ENCODE measurements at places on chromosomes 12 and 14.

DNA sequence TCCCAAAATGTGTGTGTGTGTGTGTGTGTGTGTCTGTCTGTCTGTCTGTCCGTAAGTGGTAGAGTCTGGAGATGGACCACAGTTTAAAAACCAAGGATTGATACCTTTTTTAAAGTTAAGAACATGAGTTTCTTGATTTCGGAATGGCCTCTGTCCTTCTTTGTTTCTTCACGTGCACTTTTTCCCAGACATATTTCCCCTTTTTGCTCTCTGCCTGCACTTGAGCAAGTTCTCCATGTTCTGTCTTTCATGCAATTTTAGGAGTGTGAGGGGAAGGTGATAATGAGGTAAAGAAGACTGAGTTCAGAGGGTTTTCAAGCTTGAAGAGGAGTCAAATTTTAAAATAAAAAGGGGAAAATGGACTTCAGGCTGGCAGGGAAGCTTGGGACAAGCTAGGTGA is 12.7 kb downstream of the OLR1 start:
- no peak for DNase-seq

DNA sequence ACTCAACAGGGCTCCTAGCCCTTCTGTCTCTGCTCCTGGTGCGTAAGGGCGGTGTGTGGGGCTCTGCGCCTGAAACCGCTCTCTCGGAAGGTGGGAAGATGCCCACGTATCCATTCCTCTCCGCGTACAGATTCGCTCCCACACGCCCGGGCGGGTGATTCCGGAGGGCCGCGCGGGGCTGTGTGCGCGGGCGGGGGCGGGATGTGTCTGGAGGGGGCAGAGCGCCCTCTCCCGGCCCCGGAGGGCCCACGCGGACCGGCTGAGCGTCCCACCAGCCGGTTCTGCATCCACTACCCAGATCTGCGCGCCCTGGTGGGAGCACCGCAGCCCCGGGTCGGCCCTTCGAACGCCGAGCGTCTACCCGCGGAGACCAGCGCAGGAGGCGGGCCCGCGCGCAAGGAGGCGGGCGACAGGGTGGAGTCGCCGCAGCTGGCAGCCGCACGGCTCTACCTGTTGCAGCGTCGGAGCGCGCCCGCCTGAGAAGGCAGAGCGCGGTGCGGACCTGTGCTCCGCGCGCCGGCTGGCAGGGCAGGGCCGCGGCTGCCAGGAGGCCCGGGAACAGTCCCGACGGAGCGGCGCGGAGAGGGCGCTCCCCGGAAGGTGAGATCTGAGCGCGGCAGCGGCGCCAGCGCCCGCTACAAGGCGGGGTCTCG is 1.4 kb upstream of the KCNK13 start:
- peak; percentile 64 for DNase-seq

GRCh38 chr14:91098591-91098990 is 15.3 kb upstream of the DGLUCY start:
- DNase-seq = no peak

- DNase-seq = no peak
Measured at GRCh38 chr14:63726499-63726898, 1.4 kb downstream of the SGPP1 start.

- peak; percentile 59 for DNase-seq
Measured at GRCh38 chr12:93990832-93991803, 157.3 kb upstream of the PLXNC1 start.

GRCh38 chr12:123788541-123788940 is 26.4 kb downstream of the DNAH10 start:
- no peak for DNase-seq

- DNase-seq = no peak
Measured at GRCh38 chr14:39085933-39086332, 17.1 kb downstream of the SEC23A start.

DNA sequence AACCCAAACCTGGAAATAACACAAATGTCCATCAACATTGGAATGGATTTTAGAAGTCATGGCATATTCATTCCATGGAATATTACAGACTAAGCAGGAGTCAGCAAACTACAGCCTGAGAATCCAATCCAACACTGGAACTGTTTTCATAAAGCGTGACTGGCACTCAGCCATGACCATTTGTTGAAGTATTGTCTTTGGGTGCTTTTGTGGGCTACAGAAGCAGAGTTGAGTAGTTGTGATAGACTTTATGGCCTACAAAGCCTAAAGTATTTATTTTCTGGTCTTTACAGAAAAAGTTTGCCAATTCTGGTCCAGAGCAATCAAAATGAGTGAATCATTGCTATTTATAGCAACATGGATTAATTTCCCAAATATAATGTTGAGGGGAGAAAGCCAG is 34.5 kb upstream of the FRS2 start:
- DNase-seq = no peak

DNA sequence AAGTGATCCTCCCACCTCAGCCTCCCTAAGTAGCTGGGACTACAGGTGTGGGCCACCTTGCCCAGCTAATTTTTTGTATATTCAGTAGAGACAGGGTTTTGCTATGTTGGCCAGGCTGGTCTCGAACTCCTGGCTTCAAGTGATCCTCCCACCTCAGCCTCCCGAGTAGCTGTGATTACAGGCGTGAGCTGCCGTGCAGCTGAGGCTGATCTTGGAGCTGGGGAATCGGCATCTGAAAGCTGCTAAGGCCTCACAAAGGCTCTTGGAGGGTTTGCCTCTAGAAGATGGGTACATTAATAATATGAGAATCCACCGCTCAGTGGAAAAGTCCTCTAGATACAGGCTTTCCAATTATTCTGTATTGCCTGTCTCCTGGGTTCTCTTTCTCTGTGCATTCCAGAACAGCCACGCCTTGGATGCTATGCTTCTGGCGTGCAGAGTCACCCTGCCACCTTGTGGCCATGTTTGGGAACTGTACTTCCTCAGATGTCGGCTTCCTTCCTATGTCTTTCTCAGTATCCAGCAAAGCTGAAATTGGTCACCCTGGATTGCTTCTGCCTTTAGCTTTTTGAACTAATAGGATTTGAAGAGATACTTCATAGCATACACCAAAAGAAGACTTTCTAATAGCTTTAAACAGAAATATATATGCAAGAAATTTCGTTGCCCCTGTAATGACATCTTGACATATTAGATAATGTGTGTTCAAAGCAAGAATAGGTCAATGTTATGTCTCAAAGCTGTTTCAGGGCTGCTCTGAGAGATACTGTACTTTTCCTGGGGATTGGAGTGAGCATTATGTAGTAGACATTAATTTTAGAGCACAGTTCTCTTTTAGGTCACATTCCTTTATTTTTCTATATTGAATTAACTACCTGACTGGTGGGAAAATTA is 75.4 kb downstream of the SNAPC1 start:
- DNase-seq = peak; percentile 84

DNA sequence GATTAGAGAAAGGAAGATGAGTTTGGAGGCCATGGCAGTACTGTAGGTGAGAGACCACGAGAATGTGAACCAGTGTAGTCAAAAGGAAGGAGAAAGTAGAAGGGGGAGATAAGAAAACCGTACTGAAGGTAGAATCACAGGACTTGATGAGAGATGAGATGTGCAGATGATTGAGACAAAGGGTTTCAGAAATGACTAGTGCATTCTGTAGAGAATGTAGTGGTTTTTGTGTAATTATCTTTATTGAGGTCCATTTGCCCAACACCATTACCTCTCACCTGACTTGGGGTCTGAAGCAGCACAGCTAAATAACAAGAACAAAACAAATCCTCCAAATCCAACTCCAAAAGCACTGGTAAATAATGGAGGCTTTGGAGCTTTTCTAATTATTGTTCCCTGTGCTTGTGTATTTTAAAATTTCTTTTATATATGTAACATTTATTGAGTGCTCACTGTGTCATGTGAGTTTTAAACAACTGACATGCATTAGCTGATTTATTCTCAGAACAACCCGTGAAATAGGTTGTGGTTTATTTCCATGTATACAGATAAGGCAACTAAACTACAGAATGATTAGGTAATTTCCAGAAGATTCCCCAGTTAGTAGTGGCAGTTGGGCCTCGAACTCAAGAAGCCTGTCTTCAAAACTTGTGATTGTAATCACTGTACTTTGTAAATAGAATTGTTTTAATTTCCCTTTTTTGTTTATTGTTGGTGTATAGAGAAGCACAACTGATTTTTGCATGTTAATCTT is 390.0 kb downstream of the AEBP2 start:
- DNase-seq = no peak

DNA sequence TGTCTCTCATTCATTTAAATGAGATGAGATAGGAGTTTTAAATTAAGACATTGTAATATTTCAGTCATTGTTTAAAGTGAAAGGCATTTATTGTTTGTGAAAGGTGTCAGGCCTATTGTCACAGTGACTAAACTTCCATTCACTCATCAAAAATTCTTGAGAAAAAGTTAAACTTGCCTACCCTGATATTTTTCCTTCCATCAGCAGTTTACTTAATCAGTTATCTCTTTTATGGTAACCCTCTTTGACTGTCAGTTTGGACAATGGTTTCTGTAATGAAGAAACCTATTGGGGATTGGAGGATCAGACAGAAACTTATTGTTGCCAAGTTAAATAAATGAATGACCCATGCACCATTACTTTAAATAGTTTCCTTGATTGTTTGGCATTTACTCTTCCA is 241.6 kb downstream of the NUBPL start:
- DNase-seq = no peak

DNA sequence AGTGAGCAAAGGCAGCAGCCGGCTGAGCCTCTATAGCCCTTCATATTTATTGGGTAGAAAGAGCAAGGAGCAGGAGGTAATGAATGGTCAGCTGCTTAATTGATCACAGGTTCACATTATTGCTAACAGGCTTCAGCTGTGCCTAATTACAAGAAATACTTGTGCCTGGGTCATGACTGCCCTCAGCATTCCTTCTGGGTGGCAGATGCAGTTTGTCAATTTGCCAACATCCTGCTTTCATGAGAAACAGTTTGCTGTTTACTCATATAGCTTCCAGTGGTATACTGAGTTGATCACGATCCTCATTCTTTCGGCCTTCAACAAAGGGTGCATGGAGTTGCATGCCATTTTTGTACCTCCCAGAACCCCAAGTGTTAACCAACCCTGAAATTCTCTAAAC is 81.0 kb upstream of the PLEKHG7 start:
- no peak for DNase-seq

GRCh38 chr14:55097881-55098560 is 31.0 kb upstream of the LGALS3 start:
- DNase-seq = no peak

- DNase-seq = no peak
Measured at GRCh38 chr12:42299392-42300308, 26.2 kb downstream of the ZCRB1 start.

DNA sequence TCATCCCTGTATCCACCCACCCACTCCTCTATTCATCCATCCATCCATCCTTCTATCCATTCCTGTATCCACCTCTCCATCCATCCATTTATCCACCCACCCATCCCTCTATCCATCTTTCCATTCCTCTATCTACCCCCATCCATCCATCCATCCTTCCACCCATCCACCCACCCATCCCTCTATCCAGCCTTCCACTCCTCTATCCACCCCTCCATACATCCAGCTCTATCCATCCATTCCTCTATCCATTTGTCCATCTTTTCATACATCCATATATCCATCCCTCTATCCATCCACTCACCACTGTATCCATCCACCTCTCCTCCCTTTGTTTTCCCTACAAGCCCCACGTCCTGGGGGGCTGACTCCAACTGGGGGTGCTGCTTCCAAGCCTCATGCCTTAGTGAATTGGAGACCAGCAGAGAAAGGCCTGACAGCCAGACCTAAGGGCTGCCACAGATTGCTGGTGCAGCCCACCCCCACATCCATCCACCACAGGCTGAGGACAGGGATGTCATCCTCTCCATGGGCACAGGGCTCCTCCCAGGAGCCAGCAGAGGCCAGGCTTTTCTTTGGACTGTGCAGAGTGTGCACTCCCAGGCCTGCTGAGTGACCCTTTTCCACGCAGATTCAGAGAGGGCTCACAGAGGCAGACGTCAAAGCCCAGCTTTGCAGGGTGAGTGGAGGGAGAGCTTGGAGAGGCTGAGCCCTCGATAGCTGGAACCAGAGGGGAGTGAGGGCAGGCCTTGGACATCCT is 18.9 kb upstream of the GPR132 start:
- no peak for DNase-seq

DNA sequence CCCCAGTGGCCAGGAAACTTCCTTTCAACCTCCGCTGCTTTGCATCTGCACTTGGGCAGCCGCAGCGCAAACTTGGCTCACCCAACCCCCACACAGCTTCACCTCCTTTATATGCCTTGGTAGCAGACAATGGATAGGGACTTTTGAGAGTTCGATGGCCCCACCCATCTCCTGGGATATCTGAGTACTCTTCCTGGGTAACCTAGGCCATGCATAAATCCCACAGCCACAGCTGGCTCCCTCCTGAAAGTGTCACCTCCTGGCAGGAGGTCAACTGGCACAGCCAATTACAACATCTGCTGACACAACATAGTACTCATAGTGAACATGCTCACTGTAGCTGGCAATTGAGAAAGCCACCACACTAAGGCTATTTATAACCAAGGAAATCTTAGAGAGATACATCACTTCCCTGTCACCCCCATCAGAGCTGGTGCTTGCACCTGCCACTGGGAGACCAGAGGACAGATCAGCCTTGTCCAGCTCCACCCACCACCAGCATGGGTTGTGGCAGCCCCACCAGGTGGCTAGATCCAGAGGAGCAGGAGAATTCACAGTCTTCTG is 410.0 kb downstream of the SYT1 start:
- DNase-seq = no peak

DNA sequence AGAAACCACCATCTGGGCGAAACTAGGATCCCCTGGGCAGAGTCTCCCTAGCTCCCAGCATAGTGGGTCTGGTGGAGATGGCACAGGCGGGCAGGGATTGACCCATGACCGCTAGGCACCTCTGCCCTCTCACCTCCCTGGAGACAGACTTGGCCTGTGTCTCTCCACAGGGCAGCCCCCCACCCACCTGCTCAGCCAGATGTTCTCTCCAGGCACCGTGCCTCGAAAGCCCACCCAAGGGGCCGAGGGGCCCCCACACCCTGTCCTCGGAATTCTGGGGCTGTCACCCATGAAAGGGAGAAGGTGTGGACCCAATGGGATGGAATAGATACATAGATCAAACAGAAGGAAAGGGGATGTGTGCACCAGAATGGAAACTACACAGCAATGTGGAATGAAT is 229.1 kb upstream of the RTL1 start:
- DNase-seq = peak; percentile 32

GRCh38 chr12:114864837-114865551 is 181.0 kb upstream of the TBX3 start:
- peak; percentile 50 for DNase-seq

- DNase-seq = no peak
Measured at GRCh38 chr12:122265476-122265875, 818 bp downstream of the VPS33A start.

DNA sequence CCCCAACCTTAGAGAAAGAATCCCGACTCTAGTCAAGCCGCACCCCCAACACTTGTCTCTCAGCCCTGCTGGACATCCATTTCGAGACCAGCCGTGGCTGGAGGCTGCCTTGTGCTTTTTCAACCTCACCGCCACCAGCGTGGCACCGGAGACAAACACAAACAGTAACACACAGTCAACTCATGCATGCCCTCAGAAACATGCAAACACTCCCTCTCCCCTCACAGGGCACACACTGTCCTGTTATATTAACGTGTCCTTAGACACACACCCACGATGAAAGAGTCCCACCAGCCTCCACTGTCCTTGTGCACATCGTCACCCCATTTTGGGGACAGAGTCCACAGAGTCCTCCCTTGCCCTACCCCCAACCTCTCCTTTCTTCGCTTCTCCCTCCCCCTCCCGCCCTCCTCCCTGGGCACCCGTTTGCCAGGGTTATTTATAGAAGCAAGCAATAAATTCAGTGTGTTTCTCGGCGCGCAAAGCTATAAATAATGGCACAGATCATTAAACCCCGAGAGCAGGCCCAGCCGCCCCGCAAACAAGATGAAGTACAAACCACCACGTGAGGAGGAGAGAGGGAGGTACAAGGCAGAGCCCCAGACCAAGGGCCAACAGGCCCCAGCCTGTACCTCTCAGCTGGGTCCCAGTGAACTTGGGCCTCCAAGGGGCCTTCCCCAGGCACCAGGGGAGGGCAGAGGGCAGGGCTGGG is 27.9 kb downstream of the SMUG1 start:
- DNase-seq = no peak
